ENCODE measurements at places on chromosomes 13 and 19.

DNA sequence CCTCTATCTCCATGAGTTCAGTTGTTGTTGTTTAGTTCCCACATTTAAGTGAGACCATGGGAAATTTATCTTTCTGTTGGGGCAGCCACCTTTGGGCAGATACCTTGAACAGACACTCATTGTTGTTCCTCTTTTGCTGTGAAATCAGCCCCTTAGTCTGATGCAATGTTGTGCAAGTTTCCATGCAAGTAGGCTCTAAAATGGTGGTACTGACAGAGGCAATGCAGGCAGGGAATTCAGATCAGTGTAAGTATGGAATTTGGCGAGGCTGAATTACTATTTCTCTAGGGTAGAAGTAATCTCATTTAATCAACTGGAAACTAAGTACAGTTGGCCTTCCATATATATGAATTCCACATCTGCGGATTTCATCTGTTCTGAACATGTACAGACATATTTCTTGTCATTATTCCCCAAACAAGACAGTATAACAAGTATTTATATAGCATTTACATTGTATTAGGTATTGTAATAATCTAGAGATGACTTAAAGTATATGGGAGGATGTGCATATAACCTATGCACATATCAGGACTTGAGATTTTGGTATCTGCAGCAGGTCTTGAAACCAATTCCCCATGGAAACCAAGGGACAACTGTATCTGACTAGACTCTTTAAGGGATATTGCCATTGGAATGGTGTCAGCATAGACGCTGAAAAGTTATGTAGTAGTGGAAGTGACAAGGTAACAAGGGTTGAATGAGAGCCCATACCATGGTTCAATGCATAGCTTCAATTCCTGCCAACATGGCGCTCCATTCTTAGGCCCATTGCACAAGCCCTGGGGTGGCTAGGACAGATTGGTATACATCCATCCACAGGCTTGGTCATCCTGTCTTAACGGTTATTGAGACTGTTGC is 281.5 kb upstream of the HTR2A start:
- DNase-seq, result no peak

DNA sequence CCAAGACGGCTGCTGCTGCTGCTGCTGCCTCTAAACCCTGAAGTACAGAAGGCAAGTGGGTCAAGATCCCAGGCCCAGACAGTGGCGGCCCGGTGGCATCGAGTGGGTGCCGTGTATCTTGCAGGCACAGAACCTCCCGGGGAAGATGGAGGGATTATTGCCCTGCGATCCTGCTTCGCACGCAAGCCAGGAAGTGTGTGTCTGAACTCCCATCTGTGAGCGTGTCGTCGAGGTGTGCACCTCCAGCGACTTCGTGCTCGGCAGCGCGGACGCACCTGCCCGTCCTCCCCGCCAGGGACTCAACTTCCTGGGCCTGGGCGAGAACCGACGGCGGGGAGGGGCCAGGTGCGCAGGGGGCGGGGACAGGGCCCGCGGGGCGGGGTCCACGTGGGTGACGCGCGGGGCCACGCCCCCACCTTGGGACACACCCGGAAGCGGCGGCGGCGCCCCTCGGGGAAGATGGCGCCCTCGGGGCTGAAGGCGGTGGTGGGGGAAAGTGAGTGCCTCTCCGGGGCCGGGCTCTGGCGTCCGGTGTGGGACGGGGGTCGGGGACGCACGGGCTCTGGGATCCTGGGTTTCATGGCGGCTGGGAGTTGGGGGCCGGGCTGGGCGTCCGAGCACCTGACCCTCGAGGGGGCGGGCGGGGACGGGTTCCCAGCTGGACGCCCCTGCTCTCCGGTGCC is at the start of gene STXBP2:
TSS of gene STXBP2 (plus strand) at position 420 of the 683 bp plus-strand sequence. CDS start at position 460, 40 bp downstream.
- DNase-seq, result peak; percentile 46

DNA sequence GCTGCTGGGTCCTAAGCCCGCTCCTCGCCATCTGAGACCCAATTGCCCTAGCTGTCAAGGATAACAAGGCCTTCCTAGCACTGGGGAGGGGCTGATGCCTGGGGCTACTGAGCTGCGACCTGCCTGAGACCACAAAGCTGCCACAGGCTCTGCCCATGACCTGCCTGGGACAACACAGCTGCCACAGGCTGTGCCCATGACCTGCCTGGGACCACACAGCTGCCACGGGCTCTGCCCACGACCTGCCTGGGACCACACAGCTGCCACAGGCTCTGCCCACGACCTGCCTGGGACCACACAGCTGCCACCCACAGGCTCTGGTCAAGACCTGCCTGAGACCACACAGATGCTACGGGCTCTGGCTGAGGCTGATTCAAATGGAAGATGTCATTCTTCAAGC is 54.8 kb downstream of the EPS15L1 start:
- no peak for DNase-seq

DNA sequence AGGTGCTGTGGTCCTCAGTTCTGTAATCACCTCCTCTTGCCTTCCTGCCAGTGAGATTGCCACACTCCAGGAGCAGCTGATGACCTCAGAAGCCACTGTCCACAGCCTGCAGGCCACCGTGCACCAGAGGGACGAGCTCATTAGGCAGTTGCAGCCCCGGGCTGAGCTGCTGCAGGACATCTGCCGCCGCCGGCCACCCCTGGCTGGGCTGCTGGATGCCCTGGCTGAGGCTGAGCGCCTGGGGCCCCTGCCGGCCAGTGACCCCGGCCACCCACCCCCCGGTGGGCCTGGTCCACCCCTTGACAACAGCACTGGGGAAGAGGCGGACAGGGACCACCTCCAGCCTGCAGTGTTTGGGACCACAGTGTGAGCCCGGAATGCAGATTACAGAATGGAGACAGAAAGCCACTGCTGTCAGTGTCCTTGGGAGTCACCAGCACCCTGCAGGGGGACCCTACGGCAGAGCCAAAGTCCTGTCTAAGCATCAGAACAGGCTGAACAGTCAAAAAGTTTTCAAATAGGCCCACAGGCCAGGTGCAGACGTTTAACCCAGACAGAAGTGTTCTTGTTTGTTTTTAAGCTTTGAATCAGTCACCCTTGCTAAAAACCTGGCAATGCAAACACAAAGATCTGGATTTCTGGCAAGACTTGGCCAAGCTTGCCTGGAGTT is 4.2 kb downstream of the VMAC start:
- DNase-seq, result no peak

DNA sequence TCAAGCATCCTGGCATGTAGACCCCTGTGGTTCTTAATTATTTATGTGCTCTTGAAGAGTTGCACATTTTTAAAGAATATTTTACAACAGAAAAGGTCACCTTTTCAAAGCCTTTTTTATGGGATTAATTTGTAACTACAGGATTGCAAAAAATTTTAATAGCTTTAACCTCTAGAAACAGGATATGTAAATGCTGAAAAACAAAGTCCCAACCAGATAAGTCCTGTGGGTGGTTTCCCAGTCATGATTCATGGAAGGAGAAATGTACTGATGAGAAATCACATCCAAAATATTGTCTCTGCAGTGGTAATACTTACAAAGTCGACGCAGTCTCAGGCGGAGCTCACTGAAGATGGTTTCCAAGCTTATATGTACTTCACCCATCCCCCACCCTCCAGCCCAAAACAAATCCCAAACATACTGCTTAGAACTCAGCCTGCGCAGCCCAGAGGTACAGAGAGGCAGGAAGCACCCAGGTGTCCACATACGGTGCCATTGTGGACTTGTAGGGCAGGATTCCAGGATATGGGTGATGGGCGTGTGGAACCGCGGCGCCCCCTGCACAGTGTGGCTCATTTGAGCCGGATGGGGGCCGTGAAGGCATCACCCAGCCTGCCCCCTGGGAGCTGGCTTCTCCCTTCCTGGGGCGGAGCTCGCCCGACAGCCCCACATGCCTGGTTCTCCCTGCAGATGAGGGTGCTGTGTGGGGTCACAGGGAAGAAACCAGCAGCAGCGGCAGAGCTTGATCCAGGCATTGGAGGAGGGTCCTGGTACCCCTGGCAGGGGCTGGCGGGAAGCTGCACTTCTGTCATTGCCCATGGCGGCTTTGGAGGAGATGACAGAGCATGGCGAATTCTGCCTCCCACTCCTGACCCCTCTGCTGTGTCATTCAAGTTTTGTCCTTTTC is 101.2 kb downstream of the ATP11A start:
- DNase-seq, result no peak

DNA sequence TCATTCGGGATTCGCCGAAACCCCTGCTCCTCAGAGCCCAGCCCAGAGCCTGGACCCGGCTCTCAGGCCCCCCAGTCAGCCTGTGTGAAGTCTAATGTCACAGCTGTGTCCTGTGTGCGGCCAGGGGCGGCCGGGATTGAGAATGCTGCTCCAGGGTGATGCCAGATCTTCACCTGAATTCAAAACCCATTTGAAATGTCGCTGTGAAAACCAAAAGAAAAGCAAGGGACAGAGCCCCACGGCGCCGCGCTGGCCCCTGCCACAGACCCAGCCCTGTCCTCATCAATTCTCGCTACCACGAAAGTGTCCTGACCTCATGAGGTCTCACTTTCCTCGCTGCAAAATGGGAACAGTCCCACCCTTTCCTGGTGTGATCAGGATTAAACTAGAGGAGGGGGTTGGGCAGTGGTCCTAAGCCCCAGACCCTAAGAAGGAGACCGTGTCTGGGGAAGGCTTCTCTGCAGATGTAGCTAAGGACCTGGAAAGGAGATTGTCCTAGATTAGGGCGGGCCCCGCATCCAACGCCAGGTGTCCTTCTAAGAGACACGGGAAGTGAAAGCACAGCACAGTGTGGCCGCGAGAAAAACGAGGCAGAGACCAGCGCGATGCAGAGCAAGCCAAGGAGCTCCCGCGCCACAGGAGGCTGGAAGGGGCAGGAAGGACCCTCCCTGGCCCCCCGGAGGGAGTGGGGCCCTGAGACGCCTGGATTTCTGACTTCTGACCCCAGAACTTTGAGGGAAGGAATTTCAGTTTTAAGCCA is 34.0 kb upstream of the SPACA7 start:
- DNase-seq, result no peak

DNA sequence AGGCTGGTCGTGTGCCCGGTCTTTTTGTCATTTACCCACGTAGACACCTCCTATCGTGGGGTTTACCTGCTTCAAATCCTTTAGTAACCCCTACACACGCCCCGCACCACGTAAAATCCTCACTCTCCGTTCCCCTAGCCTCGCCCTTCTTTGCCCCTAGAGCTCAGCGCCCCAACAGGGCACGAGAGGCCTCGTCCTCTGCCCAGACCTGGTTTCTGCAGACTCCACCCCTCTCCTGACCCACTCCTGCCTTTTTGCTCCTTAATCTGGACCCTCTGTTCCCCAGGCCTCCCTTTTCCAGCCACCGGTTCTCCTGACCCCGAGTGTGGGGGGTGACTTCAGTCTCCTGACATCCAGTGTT is 412 bp downstream of the ZNF528 start:
- DNase-seq, result no peak

DNA sequence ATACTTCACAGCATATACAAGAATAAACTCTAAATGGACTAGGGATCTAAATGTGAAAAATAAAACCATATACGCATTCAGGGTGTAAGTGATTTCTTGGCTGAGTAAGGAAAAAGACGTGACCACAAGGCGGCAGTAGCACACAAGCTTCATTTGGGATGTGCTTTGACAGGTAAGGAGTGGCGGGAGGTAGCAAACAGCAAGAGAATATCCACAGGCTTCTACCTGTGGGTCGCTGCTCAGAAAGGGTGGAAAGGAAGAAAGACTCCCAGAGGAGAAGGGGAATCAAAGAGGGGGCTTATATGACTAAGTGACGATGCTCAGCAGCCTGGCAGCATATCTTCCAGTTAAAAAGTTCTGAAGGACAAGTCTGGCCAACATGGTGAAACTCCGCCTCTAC is 2.5 kb upstream of the ZNF121 start:
- peak; percentile 75 for DNase-seq

GRCh38 chr13:45353895-45354294 is 12.9 kb upstream of the TPT1 start:
- no peak for DNase-seq

GRCh38 chr19:51607920-51608562 is 22.2 kb downstream of the SIGLEC5 start:
- DNase-seq, result peak; percentile 46

DNA sequence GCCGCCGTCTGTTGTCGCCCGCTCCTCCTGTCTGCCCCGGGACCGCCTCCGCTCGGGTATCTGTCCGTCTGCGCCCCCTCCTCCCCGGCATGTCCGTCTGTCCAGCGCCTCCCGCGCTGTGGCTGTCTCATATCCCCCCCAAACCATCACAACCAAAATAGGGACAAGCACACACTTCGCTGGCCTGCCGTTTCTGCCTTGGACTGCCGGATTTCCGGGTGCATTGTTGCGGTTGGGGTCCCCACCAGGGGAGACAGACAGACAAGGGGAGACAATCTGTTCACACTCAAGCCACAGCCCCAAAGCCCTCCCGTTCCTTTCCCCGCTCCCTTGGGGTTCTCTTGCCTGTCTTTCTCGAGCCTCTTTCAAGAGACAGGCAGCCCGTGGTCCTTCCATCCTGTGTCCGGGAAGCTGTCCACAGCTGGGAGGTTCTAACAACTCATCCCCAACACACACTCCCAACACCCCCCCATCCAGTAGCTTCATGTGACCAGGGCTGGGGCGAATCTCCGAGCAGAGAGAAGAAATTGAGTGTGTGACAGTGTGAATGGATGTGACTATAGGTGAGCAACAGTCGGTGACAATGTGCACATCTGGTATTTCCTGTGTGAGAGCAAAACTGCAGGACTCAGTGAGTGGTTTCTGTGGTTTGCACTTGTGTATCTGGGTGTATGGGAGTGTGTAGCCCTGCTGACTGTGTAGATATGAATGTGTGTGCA is 16.5 kb upstream of the FOSB start:
- DNase-seq, result peak; percentile 52

DNA sequence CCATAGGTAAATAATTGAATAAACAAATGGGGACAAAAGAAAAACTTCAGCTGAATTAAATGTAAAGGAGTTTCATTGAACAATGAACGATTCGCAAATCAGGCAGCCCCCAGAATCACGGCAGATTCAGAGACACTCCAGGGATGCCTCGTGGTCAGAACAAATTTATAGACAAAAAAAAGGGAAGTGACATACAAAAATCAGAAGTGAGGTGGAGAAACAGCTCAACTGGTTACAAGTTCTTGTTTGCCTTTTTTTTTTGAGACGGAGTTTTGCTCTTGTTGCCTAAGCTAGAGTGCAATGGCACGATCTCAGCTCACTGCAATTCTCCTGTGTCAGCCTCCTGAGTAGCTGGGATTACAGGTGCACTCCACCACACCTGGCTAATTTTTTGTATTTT is 5.7 kb downstream of the ZNF566 start:
- DNase-seq, result no peak

DNA sequence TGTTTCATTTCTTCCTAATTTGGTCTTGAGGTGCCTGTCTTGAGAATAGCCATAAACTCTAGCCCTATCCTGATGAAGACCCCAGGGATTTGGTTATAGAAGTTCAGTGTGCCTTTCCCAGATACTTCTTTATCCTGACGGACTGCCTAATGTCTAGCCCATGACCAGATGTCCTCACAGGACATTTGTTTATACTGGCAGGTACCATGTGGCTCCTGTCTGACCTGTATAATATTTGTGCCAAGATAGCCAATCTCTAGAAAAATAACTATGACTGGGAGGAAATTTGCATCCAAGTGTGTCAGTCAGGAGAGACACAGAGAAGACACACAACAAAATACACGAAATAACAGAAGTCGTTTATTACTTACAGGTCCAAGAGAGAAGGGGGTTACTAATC is 69.2 kb upstream of the MIR17HG start:
- DNase-seq, result no peak

GRCh38 chr13:101965096-101965495 is 436.8 kb downstream of the FGF14 start:
- peak; percentile 75 for DNase-seq

GRCh38 chr13:106302011-106302410 is 233.5 kb downstream of the EFNB2 start:
- DNase-seq, result no peak
